ENCODE measurements at places on chromosomes 16 and 17. TPM values are rescaled to one million over a fixed set of nuclear protein-coding genes. Genes with fewer than 3 reads are reported as not detected.

KRTAP1-1 gene
- not detected for total RNA-seq

DNA sequence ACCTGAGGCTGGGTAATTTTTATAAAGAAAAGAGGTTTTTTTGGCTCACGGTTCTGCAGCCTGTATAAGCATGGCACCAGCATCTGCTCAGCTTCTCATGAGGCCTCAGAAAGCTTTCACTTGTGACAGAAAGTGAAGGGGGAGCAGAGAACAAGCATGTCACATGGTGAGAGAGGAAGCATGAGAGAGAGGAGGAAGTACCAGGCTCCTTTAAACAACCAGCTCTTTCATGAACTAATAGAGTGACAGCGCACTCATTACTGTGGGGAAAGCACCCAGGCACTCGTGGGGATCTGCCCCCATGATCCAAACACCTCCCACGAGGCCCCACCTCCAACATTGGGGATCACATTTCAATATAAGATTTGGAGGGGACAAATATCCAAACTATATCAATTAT lies 86.8 kb downstream of the USP32 start:
- DNase-seq = no peak
- peaks cover 46% of the 10 kb centered on the region for H3K4me1 ChIP-seq
- no peaks in the 10 kb centered on the region for H3K27me3 ChIP-seq
- H3K27ac ChIP-seq = no peak overlapping the region
- no peak overlapping the region for H3K4me3 ChIP-seq
- no peaks in the 10 kb centered on the region for H3K36me3 ChIP-seq

TRAPPC2L gene
- total RNA-seq = 51.1 TPM

- DNase-seq = peak; percentile 82
- H3K4me1 ChIP-seq = peaks cover 9% of the 10 kb centered on the region
- no peaks in the 10 kb centered on the region for H3K36me3 ChIP-seq
Measured at GRCh38 chr17:2852729-2853282, 56.6 kb downstream of the RAP1GAP2 start.

DNA sequence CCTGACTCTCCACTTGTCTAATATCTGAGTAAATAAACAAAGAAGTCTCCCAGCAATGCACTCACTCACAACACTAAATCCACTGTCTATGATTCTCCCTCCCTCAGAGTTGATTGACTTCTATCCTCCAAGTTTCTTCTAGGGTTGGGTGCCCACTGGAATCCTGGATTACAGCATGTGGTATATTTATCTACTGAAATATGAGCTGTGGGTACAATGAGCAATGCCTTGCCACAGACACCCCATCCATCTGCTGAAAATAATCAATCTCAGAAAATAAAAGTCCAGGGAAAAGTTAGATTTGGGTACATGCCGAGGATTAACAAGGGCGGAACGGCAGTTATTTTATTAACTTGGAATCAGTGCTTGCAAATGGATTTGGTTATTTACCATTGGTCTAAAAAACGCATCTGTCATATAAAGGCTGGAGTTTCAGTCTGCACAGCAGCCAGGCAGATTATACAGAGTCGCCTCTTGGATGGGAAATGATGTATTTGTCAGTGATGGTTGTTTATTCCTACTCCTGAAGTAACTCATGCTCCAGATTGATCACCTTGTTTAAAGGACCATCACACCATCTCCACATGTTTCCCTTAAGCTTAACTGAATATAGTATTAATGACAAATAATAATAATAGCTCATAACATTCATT lies 193.9 kb upstream of the SOX9 start:
- H3K36me3 ChIP-seq = no peaks in the 10 kb centered on the region
- no peaks in the 10 kb centered on the region for H3K27me3 ChIP-seq
- no peak overlapping the region for H3K4me3 ChIP-seq
- no peak overlapping the region for H3K27ac ChIP-seq
- H3K4me1 ChIP-seq = no peaks in the 10 kb centered on the region

PGAP3 gene
- total RNA-seq = 17.2 TPM

DCTPP1 gene
- total RNA-seq = 37.4 TPM

- peaks cover 50% of the 10 kb centered on the region for H3K4me1 ChIP-seq
- H3K27me3 ChIP-seq = peaks cover 37% of the 10 kb centered on the region
- no peak overlapping the region for H3K27ac ChIP-seq
- DNase-seq = peak; percentile 70
Measured at GRCh38 chr17:49227436-49228261, 2.9 kb downstream of the PHOSPHO1 start.

DNA sequence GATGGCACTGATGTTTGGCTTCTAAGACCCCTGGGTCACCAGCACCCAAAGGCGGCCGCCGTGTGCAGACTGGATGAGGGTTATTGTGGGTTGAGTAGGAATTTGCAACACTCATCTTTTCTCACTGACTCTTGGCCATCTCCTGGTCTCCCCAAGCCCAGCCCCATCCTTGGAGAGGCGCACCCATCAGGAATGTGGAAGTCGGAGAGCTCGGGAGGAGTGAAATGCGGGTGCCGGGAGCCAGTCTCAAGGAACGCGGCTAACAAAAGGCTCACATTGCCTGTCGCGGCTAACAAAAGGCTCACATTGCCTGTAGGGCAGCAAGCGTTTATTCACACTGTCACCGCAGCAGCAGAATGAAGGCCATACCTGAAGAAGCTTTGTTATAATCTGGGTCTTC lies 248.6 kb downstream of the FOXL1 start:
- no peak overlapping the region for H3K4me3 ChIP-seq
- no peaks in the 10 kb centered on the region for H3K4me1 ChIP-seq
- no peak overlapping the region for H3K27ac ChIP-seq

DNA sequence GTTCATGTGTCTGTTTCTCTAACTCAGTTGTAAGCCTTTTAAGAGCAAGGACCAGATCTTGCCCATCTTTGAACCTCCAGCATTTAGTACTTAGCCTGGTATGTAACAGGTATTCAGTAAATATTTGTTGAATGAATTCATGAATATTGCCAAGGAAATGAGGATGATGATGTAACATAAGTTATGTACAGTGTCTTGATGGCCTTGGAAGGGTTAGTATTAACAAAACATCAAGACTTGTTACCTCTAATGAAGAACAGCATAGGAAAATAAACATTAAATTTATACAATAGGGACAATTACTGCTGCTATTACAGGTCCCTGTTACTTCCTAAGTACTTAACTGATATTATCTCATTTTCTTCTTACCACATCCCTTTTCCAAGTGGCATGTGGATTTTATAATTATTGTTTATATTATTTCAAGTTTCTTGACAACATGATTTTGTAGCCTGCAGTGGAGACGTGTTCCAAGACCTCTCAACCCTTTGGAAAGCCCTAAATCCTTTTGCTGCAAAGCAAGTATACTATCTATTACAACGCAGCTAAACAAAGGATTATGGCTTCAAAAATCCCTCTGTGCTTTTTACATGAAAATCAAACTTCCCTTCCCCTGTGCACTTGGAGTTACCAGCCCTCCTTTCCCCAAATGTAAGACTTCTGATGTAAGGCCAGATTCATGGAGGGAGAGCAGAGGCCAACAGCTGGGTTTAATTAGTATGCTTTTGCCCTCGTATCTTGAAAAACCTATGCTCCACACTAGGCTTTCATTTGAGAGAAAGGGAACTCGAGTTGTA lies 77.4 kb upstream of the SMIM36 start:
- H3K36me3 ChIP-seq = no peaks in the 10 kb centered on the region
- no peaks in the 10 kb centered on the region for H3K27me3 ChIP-seq
- peak overlapping the region; percentile 34 for H3K27ac ChIP-seq
- no peak for DNase-seq

- no peaks in the 10 kb centered on the region for H3K4me1 ChIP-seq
- H3K27me3 ChIP-seq = no peaks in the 10 kb centered on the region
- no peak overlapping the region for H3K27ac ChIP-seq
- H3K4me3 ChIP-seq = no peak overlapping the region
Measured at GRCh38 chr16:79926451-79927205, 326.1 kb upstream of the MAF start.

DNA sequence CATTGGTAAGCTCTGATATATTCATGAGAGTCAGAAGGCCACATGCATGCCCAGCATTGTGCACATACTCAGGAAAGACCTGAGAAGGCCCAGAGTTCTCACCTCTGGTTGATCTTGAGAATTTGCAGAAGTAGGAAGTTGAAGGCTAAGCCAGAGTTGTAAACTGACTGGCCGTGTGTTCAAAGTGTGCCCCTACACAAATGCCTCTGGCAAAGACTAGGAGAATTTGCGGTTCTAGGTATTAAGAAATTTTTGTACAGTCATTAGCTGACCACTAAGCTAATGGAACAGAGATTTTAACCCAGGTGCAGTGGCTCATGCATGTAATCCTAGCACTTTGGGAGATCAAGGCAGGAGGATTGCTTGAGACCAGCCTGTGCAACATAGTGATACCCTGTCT lies 25.0 kb downstream of the FBXL20 start:
- H3K36me3 ChIP-seq = no peaks in the 10 kb centered on the region
- no peak overlapping the region for H3K27ac ChIP-seq
- H3K4me1 ChIP-seq = no peaks in the 10 kb centered on the region
- no peak for DNase-seq
- H3K27me3 ChIP-seq = no peaks in the 10 kb centered on the region

CRAMP1 gene
- total RNA-seq = 18.9 TPM

PIGS gene
- total RNA-seq = 59.6 TPM

ATP1B2 gene
- 0.68 TPM for total RNA-seq

ACSM2B gene
- total RNA-seq = not detected

MINK1 gene
- 85.4 TPM for total RNA-seq

DNA sequence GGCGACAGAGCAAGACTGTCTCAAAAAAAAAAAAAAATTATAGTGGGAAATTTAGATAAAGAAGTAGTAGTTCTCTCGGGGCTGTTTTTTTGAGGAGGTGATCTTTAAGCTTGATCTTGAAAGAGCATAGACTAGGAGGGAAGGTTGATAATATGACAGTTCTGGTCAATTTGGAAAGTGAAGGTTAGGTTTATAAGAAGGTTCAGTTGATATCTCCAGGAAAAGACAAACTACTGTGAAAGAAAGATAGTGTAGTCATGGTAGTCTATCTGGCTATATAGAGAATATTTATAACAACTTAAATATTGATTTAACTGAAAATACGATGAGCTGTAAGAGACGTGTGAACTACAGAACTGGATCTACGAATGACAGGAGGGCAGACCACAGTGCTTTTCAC lies 3.1 kb downstream of the ATF7IP2 start:
- H3K36me3 ChIP-seq = no peaks in the 10 kb centered on the region
- H3K4me3 ChIP-seq = no peak overlapping the region
- no peak overlapping the region for H3K27ac ChIP-seq
- H3K4me1 ChIP-seq = peaks cover 4% of the 10 kb centered on the region
- no peak for DNase-seq

MLX gene
- total RNA-seq = 73.7 TPM

ORC6 gene
- total RNA-seq = 7.7 TPM

DNA sequence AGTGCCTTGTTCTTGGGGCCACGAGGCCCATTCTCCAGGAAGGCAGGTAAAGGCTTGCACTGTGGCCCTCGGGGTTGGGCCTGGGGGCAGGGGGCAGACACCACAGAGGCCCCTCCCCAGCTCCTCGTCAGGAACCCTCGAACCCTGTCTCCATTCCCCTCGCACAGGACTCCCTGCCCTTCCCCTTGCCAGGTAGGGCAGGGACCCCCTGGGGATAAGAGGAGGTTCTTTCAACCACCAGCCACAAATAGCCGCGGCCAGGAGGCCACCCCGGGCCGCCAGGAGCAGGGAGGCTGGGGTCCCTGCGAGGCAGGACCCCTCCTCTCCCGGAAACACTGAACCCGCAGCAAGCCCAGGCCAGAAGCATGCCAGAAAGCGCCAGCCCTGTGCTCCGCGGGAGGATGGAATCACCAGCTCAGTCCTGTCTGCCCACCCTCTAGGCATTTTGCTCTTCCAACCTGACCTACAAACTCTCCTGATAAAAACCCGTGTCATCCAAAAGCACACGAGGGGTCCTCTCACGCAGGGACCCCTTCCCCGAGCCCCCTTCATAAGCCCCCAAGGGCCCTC lies 45.6 kb downstream of the SLC47A1 start:
- H3K36me3 ChIP-seq = no peaks in the 10 kb centered on the region
- H3K27me3 ChIP-seq = peaks cover 32% of the 10 kb centered on the region
- DNase-seq = no peak
- peaks cover 13% of the 10 kb centered on the region for H3K4me1 ChIP-seq
- no peak overlapping the region for H3K27ac ChIP-seq

All from left lung (tissue), 14 donors.